C1 segment of cervical spinal cord (tissue), 14 donors: ENCODE measurements at places on chromosomes 16 and 17.

DNA sequence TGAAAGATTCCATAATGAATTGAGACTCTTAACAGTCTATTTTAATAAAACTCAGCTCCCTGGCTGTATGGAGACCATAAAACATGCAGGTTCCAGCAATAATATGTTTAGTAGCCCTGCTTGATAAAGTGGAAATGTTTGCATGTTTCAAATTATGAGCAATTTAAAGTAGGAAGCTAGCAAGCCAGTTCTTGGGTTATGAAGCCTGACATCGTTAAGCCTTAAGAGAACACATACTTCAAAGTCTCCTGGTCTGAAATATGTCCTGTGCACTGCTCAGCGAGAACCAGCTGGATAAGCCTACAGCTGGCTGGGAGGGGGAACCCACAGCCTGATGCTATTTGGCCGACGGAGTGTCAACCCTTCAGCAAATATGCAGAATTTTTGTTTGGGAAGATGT is 140.3 kb downstream of the SALL1 start:
- DNase-seq, result no peak

DNA sequence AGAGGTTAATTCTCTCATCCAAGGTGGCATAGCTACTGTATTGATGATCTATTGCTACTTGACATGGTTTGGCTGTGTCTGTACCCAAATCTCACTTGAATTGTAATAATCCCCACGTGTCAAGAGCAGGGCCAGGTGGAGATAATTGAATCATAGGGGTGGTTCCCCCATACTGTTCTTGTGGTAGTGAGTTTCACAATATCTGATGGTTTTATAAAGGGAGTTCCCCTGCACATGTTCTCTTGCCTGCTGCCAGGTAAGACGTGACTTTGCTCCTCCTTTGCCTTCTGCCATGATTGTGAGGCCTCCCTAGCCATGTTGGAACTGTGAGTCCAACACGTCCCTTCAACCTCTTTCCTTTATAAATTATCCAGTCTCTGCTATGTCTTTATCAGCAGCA is 22.9 kb upstream of the CPPED1 start:
- no peak for DNase-seq

GRCh38 chr17:61360318-61360943 is 39.2 kb upstream of the TBX2 start:
- no peak for DNase-seq

DNA sequence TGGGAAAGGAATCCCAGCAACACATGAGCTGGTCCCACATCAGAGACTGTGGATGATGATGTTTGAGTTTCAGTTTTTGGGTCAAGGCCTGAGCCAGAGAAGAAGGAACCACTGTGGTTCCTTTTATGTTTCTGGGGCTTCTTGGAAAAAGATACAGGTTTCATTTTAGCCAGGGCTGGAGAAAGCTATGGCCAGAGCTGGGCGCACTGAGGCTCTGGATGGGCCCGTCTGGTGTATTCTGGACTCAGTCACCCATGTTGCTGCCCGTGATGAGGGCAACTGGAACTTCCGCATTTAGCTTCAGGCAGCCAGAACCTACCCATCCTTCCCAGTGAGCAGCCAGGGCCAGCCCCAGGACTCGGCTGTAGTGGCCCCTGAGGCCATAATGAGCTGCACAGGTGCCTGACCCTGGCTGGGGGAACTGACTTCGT is 15.0 kb upstream of the PITPNA start:
- DNase-seq, result peak; percentile 48

GRCh38 chr17:9036336-9036735 is 15.0 kb downstream of the NTN1 start:
- no peak for DNase-seq

DNA sequence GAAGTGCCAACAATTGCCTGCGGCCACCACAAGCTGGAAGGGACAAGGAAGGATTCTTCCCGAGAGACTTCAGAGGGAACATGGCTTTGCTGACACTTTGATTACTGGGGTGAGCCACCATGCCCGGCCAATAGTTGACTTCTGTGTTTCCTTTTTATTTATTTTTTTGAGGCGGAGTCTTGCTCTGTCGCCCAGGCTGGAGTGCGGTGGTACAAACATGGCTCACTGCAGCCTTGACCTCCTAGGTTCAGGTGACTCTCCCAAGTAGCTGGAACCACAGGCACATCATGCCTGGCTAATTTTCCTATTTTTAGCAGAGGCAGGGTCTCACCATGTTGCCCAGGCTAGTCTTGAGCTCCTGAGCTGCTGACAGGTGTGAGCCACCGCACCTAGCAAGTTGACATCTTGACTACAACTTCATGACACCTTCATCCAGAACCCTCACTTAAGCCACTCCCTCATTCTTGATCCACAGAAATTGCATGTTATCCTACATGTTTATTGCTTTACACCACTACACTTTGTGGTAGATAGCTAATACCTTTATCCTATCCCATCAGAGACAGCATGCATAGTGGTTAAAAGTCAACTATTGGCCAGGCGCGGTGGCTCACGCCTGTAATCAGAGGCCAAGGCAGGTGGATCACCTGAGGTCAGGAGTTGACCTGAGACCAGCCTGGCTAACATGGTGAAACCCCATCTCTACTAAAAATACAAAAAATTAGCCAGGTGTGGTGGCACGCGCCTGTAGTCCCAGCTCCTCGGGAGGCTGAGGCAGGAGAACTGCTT is 16.1 kb upstream of the GPRC5C start:
- no peak for DNase-seq

- DNase-seq, result peak; percentile 5
These were observed 850 bp downstream of the PPM1E start for GRCh38 chr17:58756246-58757161.

DNA sequence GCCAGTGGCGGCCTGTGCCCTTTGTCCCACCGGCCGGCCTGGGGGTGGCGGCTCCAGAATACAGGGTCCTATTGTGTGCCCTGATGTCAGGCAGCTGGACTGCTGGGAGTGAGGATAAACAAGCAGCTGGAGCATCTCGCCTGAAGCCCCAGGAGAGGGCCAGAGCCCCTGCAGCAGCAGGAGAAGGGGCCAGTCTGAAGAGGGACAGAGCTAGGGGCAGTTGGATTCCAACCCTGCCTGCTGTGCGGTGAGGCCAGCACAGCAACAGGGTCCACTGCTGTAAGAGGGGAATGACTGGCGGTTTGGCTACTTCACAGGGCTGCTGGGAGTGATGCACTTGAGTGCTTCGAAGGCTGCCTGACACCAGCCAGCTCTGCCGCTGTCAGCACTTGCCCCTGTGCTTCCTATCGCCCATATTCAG is 25.0 kb downstream of the RAB11FIP4 start:
- peak; percentile 71 for DNase-seq

- no peak for DNase-seq
These were observed 559.8 kb downstream of the WWOX start for GRCh38 chr16:78659216-78659615.

DNA sequence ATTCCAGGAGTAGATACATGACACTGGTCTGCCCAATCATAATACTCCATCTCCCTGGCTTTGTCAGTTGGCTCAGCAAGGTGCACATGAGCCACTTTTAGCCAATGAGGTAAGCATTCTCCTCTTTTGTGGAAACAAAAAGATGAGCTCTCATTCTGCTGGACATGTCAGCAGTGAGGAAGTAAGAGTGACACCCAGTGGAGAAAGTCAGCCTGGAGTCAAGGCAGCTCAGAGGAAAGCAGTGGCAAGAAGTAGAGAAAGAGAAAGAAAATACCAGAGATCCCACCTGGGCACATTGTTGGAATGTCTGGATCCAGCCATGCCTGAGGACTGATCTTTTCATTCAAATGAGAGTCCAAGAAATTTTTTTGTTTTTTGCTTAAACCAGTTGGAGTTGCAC is 496.9 kb upstream of the C16orf82 start:
- no peak for DNase-seq

DNA sequence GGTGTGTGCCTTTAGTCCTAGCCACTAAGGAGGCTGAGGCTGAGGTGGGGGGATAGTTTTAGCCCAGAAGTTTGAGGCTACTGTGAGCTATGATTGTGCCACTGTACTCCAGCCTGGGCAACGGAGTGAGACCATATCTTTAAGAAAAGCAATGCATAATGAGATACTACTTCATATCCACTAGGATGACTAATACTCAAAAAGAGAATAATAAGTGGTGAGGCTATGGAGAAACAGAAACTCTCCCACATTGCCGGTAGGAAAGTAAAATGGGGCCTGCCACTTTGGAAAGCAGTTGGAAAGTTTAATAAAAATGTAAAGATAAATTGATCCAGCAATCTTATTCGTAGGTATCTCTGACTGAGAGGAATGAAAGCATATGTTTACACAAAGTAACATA is 4.6 kb upstream of the NPIPB2 start:
- DNase-seq, result no peak

GRCh38 chr17:10029129-10029528 is 124.1 kb upstream of the RCVRN start:
- no peak for DNase-seq

- DNase-seq, result no peak
These were observed 17.5 kb downstream of the FANCA start for GRCh38 chr16:89798832-89799370.

- DNase-seq, result no peak
These were observed 1.7 kb downstream of the NATD1 start for GRCh38 chr17:21251337-21252010.

GRCh38 chr17:51319186-51319585 is 58.8 kb downstream of the UTP18 start:
- no peak for DNase-seq

DNA sequence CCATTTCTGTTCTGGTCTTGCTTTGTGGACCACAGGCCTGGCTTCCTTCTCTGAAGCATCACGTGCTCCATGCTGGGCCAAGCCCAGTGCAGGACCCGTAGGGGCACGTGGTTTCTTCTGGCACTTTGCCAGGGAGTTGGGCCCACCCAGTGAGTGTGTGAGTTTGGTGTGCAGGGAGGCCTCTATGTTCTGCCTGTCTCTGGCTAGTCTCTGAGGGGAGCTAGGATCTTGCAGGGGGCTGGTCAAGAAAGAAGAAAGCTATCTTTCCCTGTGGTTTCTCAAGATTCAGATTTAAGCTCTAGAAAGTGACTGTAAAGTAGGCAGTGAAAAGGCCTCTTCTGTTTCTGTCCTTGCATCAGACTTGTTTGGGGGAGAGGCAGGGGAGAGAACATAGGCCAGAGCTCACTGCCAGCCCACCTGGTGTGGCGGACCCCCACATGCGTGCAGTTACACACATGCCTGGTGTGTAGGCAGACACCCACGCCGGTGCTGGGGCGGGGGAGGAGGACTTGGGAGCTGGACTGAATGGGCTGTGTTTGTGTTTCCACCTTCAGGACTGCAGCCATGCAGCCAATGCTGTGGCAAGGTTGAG is 11.8 kb downstream of the LASP1 start:
- DNase-seq, result peak; percentile 17

DNA sequence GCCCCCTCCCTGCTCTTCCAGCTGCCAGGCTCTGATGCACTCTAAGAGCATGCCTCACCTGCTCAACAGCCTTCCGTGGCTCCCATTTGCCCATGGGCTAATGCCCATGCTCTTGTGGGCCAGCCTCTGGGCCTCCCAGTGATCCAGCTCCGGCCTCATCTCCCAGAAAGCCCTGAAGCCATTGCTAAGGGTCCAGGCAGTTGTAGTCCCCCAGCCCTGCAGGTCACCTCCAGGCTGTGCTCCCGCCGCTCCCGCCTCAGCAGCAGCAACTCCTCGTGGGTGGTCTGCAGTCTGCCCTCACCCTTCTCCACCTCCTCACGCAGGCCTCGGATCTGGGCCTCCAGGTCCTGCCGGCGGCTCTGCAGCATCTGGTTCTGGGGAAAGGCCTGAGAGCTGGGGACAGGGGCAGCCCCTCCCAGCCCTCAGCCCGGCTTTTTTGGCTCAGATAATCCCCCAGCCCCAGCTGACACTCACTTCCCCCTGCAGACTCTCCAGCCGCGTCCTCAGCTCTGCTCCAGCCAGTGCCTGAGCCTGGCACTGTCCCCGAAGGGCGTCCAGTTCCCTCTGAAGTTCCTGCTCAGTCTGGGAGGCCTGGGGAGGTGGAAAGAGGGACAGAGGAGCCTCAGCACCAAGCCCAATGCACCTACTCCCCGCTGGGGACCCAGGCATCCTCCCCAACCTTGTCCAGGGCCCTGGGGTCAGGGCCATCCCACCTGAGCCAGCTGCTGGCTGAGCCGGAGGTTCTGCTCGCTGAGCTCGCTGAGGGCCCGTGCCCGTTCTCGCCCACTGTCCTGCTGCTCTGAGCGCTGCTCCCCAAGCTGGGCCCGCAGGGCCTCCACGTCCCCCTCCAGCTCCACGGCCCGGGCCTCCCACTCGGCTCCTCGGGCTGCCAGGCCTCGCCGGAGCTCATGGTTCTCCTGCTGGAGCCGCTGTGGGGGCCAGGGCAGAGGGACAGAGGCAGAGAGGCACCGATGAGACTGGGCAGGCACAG is 6.2 kb downstream of the BICDL2 start:
- no peak for DNase-seq

DNA sequence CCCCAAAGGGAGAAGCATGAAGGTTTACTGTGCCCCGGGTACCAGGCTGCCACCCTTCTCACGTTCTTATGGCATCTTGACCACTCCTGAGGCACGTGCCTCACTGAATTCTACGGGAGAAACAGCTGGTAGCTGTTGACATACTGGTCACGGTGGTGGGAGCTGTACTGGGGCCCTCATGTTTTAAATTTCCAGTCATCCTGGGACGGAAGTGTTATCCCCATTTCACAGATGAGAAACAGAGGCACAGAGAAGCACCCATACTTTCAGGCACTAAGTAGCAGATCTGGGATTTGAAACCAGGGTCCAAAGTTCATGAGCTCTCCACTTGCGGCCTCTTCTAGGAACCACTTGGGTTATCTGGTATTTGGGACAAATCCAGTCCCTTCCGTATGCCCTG is 26.3 kb upstream of the DOC2B start:
- DNase-seq, result no peak

DNA sequence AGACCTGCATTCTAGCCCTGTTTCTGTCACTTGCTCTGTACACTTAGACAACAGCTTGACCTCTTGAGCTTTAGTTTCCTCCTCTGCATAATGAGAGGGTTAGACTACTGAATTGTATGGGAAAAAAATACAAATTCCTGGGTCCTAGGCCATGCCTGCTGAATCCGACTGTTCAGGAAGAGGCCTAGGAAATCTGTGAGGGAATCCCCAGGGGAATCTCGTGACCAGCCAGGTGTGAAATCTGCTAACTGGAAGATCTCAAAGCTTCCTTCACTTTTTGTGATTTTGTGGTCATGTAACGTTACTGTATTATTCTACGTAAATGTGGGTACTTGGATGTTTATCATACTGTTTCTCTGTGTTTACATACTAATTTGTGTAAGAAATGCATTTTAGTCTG is 58.2 kb downstream of the CYLD start:
- DNase-seq, result no peak
